ENCODE measurements at places on chromosomes 3 and 15.

GRCh38 chr3:16916840-16917239 is 32.1 kb downstream of the PLCL2 start:
- DNase-seq = no peak

- DNase-seq = no peak
Measured at GRCh38 chr15:79513940-79514339, 81.8 kb downstream of the MINAR1 start.

GRCh38 chr3:117547956-117548550 is 838.5 kb downstream of the TUSC7 start:
- DNase-seq = no peak

DNA sequence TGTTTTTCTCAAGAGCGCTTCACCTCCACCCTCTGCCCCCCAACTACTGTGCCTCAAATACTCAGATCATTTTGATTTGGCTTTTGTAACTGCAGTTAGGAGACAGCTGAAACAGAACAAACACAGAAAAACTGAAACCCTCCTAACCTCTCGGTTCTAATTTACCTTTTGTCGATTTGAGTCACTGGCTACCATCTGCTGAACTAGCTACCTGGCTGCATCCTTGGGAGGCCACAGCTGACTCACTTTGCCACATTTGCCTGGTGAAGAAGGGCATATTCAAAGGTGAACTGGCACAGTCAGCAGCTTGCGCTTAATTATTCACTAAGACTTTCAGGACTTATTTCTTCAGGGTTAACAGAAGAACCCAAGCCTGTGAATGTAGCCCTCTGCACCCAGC is 117.7 kb downstream of the FOXB1 start:
- DNase-seq = no peak

GRCh38 chr15:93261845-93262244 is 172.8 kb upstream of the RGMA start:
- DNase-seq = no peak
